Right atrium auricular region (tissue), 2 donors: ENCODE measurements at places on chromosomes 7 and 10. TPM values are rescaled to one million over a fixed set of nuclear protein-coding genes. Genes with fewer than 3 reads are reported as not detected.
A peak's percentile ranks its signal among the peaks of the same experiment; 100 is the strongest.

- no peak for DNase-seq
Measured at GRCh38 chr10:14146025-14146424, 184.7 kb downstream of the FRMD4A start.

DNA sequence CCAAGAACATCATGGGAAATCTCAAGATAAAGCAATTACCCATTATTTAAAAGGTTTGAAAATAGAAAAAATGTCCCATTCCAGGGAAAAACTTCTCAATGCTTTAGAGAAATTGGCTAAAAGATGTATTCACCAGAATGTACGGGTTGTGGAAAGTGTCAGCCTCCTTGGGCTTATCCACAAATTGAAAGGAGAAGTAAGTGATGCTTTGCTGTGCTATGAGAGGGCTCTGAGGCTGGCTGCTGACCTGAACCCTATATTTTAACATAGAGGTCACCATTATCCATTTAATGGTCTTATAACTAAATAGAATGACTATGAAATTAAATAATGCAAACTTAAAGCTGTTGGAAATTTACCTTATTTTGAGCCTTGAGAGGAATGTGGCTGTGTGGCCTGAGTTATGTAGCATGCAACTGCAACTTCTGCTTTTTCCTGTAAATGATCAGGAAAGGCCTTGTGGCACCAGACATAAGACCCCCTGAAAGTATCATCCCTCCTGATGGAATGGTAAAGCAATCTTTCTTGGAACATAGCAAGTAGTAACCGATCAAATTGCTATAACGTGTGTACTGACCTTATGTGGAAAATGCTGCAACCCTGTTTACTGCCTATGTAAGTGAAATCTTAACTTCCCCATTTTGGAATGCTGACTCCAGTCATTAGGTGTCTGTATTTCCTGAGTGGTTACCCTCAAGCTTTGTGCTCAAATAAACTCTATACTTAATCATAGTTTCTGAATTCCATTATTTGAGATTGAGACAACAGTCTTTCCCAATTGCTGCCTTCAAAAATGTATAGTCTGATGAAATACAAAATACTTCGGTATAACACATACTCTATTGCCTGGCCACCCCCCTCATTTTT, 6.9 kb downstream of the IFIT1B start:
- DNase-seq: no peak

- DNase-seq: peak; percentile 36
Measured at GRCh38 chr10:49400365-49400764, 4.5 kb upstream of the DRGX start.

DNA sequence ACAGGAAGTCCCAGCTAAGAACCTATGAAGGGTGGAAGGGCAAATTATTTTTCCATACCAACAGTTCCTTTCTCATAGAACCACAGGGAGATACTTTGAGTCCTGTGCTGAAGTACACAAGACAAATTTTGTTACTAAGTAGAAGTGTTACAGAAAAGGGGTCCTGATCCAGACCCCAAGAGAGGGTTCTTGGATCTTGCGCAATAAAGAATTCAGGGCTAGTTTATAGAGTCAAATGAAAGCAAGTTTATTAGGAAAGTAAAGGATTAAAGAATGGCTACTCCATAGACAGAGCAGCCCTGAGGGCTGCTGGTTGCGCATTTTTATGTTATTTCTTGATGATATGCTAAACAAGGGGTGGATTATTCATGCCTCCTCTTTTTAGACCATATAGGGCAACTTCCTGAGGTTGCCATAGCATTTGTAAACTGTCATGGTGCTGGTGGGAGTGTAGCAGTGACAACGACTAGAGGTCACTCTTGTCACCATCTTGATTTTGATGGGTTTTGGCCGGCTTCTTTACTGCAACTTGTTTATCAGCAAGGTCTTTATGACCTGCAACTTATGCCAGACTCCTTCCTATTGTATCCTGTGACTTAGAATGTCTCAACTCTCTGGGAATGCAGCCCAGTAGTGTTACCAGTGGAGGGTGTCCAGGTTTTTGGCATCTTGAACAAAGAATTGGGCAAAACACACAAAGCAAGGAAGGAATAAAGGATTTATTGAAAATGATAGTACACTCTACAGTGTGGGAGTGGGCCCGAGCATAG, 409.4 kb downstream of the SH2D4B start:
- DNase-seq: no peak

DNA sequence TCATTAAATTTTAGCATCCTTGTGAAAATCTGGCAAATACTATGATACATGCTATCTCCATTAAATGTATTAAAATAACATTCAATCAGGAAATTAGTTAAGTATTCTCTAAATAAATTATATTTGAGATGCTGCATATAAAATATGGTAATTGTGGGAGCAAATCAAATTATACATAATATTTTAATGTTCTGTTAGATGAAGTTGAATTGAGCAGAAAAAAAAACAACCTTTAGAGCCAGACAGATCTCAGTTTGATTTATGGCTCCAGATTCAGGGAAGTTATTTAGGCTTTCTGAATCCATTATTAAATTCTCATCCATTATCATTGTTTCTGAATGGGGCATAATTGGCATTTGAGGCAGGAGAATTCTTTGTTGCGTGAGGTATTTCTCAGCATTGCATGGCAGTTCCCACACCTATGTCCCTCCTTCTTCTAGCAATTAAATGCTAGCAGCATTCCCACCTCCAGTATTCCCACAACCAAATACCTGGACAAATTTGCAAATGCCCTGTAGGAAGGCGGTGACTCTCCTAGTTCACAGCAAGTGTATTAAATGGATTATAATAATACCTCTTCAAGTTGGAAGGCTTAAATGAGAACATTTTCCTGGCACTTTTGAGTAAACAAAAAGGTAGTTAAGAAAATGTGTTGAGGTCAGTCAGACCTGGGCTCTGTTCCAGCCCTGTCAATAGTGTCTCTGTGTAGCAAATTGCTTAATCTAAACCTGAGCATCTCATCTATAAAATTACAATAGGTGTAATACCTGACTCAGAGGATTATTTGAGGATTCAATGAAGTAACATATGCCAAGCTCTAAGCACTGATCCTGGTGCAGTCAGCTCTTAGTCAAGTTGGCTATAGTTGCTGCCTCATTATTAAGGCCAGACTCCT, 108.9 kb downstream of the RNLS start:
- DNase-seq: no peak

GRCh38 chr10:1406967-1407945, 330.1 kb downstream of the ADARB2 start:
- DNase-seq: peak; percentile 54

- no peak for DNase-seq
Measured at GRCh38 chr7:4659551-4660286, 22.4 kb upstream of the FOXK1 start.

DNA sequence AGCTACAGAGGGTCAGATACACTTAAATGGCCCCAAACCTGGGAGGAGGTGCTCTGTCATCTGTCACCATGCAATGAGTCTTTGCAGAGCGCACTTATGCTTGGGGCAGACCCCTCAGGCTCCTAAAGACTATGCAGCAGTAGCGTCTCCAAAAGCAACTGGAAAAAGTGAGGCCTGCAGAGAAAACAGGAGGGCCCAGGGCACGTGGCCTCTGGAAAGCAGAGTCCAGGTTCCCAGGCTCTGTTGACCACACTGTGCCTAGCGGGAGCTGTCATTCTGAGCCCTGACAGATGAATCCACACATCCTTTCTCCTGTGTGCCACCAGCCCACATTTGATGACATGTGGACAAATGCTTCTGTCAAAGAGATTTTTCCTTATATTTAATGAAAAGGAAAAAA, 66.4 kb downstream of the MINDY4 start:
- no peak for DNase-seq

DNA sequence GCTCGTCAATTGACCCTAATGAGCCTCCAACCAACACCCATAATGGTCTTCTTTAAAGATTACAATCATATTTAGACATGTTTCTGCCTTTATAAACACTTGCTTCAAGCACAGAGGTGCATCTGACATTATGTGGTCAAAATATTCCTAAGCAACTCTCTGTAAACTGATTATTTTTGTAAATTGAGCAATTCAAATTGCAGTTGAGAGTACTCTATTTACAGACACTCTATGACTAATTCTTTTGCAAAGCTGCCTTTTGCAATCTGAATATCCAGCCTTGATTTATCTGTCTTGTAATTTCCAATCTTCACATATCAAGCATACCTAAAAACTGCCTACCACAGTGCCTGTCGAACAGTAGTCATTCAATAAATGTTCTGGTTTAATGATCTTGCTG, 112.0 kb downstream of the PDE1C start:
- no peak for DNase-seq

DNA sequence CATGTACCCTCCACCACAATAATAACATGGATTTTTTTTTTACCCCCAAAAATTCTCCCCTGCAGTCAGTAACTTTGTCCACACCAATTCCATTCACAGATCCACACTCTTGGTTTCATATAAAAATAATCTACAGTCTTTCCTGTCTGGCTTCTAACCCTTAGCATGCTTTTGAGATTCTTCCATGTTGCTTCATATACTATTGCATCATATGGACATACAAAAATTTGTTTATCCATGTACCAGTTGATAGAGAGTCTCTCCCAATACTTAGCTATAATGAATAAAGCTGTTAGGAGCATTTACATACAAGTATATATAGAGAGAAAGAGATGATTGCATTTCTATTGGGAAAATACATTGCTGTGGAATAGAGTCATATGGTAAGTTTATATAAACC, 575.0 kb downstream of the XPNPEP1 start:
- DNase-seq: no peak

DNA sequence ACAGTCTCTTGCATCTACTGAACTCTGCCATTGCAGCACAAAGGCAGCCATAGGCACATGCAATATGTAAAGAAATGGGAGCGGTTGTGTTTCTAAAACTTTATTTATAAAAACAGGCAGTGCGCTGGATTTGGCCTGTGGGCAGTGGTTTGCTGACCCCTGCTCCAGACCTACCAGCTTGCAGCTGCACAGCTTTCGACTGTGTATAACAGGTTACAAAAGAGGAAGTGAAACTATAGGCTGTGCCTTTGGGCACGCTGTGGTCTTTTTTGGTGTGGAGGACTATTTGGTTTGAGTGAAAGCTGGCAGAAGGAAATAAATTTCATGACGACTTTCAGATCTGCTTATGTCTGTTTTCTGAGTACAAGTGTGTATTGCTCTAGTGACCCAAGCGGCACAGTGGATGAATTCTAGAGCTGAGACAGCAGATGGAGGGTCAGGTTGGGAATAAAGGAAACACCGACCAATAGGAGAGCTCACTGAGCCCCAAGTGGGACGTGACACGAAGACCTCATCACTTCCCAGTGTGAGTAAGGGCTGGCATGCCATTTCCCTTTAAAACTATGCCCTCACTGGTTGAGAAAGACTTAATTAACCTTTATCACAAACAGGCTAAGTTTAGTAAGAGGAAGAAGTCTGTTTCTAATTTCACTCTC, 152.7 kb downstream of the ANK3 start:
- peak; percentile 65 for DNase-seq

- no peak for DNase-seq
Measured at GRCh38 chr10:71978476-71978875, 14.3 kb downstream of the CHST3 start.

GRCh38 chr10:86658261-86658741, 4.0 kb downstream of the OPN4 start:
- no peak for DNase-seq

DNA sequence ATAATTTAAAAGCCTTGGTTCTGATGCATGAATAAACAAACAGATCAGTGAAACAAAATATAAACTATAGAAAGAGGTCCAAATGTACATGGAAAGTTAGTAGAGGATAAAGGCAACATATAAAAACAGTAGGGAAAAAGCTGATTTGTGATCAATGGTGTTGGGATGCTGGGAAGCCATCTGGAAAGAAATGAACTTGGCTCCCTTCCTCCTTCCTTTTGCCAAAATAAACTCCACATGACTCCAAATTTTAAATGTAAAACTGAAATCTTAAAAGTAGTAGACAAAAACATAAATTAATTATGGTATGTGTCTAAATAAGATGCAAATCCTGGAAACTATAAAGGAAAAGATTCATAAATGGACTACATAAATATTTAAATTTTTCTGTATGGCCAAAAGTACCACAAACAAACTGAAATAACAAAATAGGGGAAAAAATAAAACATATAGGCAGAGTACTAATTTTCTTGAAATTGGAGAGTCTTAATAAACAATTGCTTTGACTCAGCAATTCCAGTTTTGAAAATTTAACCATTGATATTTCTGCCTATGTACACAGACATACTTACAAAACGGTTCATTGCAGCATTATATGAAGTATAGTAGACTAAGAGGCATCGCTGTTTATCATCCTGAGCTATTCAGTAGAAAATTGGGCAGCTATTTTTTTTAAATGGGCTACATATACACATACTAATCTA, 77.0 kb upstream of the TRIM24 start:
- no peak for DNase-seq

GRCh38 chr7:80467069-80467468, 44.8 kb downstream of the GNAT3 start:
- DNase-seq: no peak

- DNase-seq: no peak
Measured at GRCh38 chr7:100069991-100070390, 11.5 kb downstream of the ZNF3 start.

DNA sequence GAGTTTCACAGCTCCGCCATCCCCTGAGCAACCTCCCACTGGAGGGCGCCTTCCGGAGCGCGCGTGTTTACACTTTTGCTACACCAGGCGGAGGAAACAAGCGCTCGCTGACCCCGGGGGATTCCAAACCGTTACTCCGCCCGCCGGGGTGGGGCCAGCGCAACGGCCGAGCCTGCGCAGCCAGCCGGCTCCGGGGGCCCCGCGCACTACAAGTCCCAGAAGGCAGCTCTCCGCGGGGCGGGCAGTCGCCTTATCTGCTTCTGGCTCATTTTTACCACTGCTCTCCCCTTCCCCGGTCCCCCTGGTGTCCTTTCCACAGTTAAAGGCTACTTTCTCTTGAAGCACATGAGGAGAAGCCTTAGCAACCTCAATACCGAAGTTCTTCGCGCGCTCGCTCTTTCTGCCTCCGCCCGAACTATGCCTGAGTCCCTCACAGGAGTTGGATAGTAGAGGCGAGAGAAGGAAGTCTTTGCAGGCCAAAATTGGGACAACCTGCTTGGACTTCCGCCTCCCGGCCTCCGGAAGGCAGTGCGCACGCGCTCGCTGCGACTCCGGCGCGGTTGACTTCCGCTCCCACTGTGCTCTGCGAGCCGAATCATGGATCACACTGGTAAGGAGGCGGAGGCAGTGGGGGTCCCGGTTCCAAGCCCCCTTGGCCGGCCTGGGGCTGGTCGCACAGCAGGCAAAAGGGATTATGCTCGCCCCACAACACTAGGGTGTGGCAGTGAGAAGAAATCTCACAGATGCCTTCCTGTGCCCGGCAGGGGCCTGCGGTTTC, at the start of gene CBLL1:
TSS of gene CBLL1 (plus strand) at position 576 of the 778 bp plus-strand sequence. CDS start at position 598, 22 bp downstream.
- DNase-seq: peak; percentile 96

Gene H2BK1
- not detected for total RNA-seq

Gene SFMBT2
- 7.9 TPM for total RNA-seq

Gene SPDYE11
- total RNA-seq: not detected

Gene TAC1
- total RNA-seq: not detected

Gene GDI2
- total RNA-seq: 124 TPM

Gene CALU
- total RNA-seq: 190 TPM

Gene TEX47
- total RNA-seq: not detected

Gene CPN1
- not detected for total RNA-seq

Gene TMEM248
- total RNA-seq: 61.9 TPM

Gene SUN1
- 97.5 TPM for total RNA-seq

Gene C7orf33
- not detected for total RNA-seq
